ENCODE measurements at places on chromosomes 4 and X. TPM values are rescaled to one million over a fixed set of nuclear protein-coding genes. Genes with fewer than 3 reads are reported as not detected.

FAM90A26 gene
- not detected for total RNA-seq

LIAS gene
- total RNA-seq: 23.5 TPM

ARSJ gene
- 6.6 TPM for total RNA-seq

FGD1 gene
- 36.3 TPM for total RNA-seq

CRMP1 gene
- 109 TPM for total RNA-seq

CENPI gene
- 19.5 TPM for total RNA-seq

CCDC110 gene
- total RNA-seq: 2.9 TPM
